ENCODE measurements at places on chromosomes 3 and 15.

DNA sequence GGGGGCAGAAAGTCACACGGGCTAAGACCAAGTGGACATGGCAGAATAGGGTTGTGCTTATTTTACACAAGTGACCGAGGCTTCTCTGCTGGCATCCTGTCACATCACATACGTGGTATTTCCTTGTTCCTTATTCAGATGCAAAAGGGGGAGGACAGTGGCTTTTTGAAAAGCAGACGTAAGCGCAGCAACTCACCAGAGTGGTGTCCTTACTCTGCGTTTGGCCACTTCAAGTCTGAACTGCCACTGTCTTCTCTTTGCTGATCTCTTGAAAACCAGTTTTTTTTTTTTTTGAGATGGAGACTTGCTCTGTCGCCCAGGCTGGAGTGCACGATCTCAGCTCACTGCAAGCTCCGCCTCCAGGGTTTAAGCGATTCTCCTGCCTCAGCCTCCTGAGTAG lies 113.2 kb downstream of the SOX2 start:
- H3K27me3 ChIP-seq, result no peaks in the 10 kb centered on the region
- no peak for DNase-seq
- H3K27ac ChIP-seq, result no peak overlapping the region
- H3K4me1 ChIP-seq, result no peaks in the 10 kb centered on the region
- no peak overlapping the region for H3K4me3 ChIP-seq
- no peaks in the 10 kb centered on the region for H3K36me3 ChIP-seq

DNA sequence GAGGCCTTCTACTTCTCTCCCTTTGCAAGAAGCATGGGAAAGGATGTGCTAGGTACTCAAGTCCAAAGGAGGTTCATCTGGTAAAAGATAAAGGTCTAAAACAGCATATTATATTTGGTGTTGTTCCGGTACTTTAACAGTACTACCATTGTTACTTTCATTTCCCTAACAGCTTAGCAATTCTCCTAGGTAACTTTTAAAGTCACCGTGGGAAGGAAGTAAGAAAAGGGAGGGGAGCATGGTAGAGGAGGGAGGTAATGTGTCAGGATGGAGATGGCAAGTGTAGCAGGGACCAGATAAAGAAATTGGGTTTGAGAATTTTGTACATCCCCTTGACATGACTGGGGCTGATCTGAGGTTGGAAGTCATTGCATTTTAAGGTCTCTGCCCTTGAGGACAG lies 89.4 kb upstream of the SKOR1 start:
- no peak overlapping the region for H3K27ac ChIP-seq
- no peaks in the 10 kb centered on the region for H3K27me3 ChIP-seq
- no peaks in the 10 kb centered on the region for H3K4me1 ChIP-seq
- no peaks in the 10 kb centered on the region for H3K36me3 ChIP-seq

GRCh38 chr3:64084640-64085039 lies 61.3 kb upstream of the PSMD6 start:
- no peak for DNase-seq
- H3K27ac ChIP-seq, result no peak overlapping the region
- H3K4me1 ChIP-seq, result no peaks in the 10 kb centered on the region
- H3K27me3 ChIP-seq, result no peaks in the 10 kb centered on the region

DNA sequence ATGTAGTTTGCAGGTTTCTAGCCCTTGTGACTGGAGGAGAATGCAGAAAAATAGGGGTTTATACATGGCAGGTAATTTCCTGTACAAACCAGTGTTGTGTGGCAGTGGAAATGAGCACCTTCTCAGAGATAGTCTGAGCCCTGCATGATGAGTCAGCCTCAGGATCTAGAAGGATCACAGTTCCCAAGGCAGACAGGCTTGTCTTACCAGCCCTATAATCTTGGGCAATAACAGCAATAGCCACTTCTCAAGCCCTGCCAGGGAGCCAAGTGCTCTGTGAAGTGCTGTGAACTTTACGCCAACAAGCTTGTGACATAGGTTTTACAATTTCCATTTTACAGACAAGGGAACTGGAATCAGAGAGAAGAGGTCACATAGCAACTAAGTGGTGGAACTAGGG lies 89.4 kb downstream of the CD47 start:
- H3K4me1 ChIP-seq, result peaks cover 7% of the 10 kb centered on the region
- no peaks in the 10 kb centered on the region for H3K36me3 ChIP-seq
- no peak for DNase-seq
- no peak overlapping the region for H3K27ac ChIP-seq
- no peak overlapping the region for H3K4me3 ChIP-seq
- no peaks in the 10 kb centered on the region for H3K27me3 ChIP-seq

DNA sequence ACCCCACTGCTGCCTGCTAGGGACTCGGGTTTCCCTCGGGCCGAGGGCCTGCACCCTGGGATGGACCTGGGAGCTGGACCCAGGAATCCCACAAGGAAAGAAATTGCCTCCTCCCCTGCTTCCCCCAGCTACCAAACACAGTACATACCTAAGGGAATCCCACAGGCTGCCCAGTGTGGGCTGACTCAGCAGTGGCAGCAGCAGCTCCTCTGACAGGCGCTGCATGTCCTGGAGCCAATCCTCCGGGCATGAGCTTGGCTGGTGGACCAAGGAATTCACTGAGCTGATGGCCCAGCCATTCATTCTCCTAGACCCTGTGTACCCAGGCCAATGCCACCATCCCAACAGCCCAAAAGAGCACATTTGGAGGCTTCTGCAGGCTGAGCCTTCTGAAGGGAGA lies 9.5 kb upstream of the LTK start:
- no peaks in the 10 kb centered on the region for H3K4me1 ChIP-seq
- no peak for DNase-seq
- H3K27me3 ChIP-seq, result no peaks in the 10 kb centered on the region
- no peak overlapping the region for H3K4me3 ChIP-seq

DNA sequence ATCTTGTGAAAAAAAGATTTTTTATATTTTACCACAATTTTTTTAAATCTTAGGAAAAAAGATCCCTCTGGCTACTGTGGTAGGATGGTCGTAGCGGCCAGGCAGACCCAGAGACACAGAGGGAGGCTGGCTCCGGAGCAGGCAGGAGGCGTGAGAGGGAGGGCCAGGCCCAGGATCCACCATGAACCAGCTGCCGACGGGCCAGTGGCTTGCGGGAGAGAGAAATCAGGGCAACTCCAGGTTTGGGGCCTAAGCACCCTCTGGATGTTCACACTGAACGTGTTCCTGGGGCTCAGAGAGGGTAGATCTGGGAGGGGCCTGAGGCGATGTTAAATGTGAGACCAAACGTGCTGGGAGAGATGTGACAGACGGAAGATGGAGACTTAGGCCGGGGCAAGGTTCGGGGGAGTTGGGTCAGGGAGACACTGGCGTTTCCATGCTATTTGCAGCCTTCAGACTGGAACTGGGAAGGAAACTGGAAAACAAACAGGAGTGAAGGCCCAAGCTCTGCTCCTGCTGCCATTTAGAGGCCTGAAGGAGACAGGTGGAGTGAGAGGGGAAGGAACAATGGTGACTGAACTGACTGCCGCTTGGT lies 1.6 kb upstream of the VILL start:
- H3K36me3 ChIP-seq, result no peaks in the 10 kb centered on the region
- peaks cover 6% of the 10 kb centered on the region for H3K4me1 ChIP-seq
- H3K27me3 ChIP-seq, result no peaks in the 10 kb centered on the region

DNA sequence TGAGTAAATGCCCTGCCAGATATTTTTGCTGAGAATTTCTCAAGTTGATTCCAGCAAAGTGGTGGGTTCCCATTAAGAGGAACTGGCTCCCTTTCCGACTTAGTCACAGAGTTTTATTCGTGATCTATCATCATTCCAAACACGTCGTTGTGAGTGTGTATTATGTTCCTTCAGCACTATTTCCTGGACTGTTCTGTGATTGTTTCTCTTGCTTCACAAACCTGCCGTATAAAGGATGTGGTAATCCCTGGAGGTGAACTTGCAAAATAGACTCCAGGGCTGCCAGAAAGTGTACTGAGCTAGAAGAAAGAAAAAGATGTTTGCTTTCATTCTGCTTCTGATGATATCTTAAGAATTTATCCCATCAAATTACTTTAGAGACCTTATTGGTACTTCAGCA lies 14.5 kb upstream of the CAPN3 start:
- no peaks in the 10 kb centered on the region for H3K27me3 ChIP-seq
- no peak overlapping the region for H3K27ac ChIP-seq
- no peaks in the 10 kb centered on the region for H3K4me1 ChIP-seq
- DNase-seq, result peak; percentile 49
